AG04449 (cell line): ENCODE measurements at places on chromosomes 13 and 19.

- no peak for DNase-seq
Observed at GRCh38 chr13:108828086-108828815, 198.8 kb downstream of the MYO16 start.

- DNase-seq, result no peak
Observed at GRCh38 chr13:89375839-89376238, 1704.7 kb downstream of the SLITRK5 start.

- DNase-seq, result no peak
Observed at GRCh38 chr13:108657519-108657918, 28.1 kb downstream of the MYO16 start.

DNA sequence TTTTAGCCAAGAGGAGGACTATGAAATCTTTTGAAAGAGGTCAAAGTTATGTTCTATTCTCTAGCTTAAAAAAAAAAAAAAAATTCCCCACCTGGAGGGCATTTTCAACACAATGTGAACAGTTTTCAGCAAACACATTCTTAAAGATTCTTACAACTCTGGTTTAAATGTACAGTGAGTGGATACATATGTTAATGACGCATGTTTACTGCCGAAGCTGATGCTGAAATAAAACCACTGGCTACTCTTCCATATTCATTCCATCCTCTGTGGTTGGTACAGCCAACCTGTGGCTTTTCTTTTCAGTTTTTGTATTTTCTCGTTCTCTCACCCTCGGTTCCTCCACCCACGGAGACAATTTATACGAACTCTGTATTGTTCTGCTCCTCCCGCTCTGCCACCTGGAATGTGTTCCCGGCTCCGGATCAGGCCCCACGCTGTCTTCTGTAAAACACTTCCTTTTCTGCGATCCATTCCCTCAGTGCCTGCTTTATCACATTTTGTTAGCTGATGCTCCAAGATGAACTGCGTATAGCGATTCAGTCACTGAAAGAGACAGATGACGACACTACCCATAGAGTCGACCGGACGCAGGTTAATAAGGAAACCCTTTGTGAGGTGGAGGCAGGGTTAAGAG, 466.4 kb upstream of the ARGLU1 start:
- DNase-seq, result no peak

- DNase-seq, result no peak
Observed at GRCh38 chr19:31995546-31995945, 349.9 kb upstream of the ZNF507 start.

DNA sequence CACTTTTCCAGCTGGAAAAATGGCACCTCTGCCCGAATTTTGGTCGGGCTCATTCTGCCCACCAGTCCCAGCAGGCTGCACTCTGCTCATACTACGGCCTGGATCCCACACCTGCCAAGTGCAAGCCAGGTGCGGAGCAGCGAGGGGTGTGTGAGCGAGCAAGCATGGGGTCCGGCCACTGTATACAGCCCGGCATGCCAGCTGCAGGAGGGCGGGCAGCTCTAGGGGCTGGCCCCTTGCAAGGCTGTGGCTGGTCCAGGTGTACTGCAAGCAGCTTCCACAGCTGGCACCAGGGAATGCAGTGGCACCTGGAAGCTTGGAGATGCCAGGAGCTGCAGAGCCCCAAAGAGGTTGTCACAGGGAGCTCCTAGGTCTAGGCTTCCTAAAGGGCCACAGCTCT, 2.7 kb upstream of the INTS6 start:
- no peak for DNase-seq
